ENCODE measurements at places on chromosomes 5 and 9. TPM values are rescaled to one million over a fixed set of nuclear protein-coding genes. Genes with fewer than 3 reads are reported as not detected.

GRCh38 chr5:123450114-123450513 lies 26.9 kb upstream of the CEP120 start:
- no peak for DNase-seq

- DNase-seq: no peak
Observed at GRCh38 chr5:141366016-141366896, 2.3 kb downstream of the PCDHGA5 start.

DNA sequence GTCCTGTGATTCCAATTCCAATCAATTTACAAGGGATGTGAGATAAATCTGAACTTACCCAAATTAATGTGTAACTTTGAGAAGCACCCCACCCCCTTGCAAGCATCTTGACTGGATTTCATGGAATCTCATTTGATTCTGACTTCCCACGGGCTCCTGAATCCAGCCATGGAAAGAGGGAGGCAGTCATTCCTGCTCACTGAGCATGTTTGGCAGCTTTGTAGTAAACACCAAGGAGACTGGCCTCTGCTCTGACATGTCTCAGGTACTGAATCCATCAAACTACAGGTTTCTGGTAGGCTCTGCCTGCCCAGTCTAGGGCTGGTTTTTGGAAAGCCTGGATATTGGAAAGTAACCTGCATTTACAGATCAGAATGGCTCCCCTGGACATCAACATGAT lies 357.6 kb downstream of the ARHGEF28 start:
- DNase-seq: no peak

- DNase-seq: no peak
Observed at GRCh38 chr5:178224403-178224802, 8.2 kb downstream of the PHYKPL start.

GRCh38 chr5:54739371-54739770 lies 221.8 kb downstream of the SNX18 start:
- no peak for DNase-seq

CDC37L1 gene
- 23.7 TPM for polyA plus RNA-seq

FIBCD1 gene
- polyA plus RNA-seq: 1.2 TPM
